ENCODE measurements at places on chromosomes 3 and 15. TPM values are rescaled to one million over a fixed set of nuclear protein-coding genes. Genes with fewer than 3 reads are reported as not detected.

GRCh38 chr3:119733812-119734211 is 31.0 kb downstream of the CFAP91 start:
- no peak overlapping the region for H3K27ac ChIP-seq
- H3K36me3 ChIP-seq, result no peaks in the 10 kb centered on the region
- H3K27me3 ChIP-seq, result no peaks in the 10 kb centered on the region
- DNase-seq, result no peak

DNA sequence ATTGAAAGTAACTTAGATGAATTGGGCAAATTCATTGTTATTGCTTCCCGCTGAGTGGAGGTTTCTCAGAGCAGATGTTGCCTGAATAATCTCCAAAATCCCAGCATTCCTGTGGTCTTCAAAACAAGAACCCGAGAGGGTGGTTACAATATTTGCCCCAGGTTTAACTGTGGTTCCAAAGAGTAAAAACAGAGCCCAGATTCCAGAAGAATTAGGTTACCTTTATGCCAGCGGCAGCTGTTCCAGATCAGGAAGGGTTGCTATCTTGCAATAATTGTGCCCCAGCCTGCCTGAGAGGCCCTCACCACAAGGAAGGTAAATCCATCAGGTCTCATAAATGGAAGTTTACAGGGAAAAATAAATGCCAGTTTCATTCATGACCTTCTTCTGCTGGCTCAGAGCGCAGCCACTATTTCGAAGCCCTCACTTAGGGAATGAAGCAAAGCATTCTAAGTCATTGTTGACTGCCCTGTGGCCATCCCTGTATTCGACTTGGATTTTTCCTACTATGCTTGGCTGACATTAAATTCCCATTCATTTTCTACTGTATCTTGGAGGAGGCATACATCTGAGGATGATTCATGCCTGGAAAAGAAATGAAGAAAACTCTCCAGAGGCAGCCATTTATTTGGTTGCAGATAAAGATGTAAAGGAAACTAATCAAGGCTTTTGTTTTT is 54.6 kb downstream of the SSUH2 start:
- H3K27me3 ChIP-seq, result no peaks in the 10 kb centered on the region
- no peaks in the 10 kb centered on the region for H3K4me1 ChIP-seq
- H3K36me3 ChIP-seq, result no peaks in the 10 kb centered on the region
- H3K4me3 ChIP-seq, result no peak overlapping the region

Gene CLDN16
- total RNA-seq, result not detected

DNA sequence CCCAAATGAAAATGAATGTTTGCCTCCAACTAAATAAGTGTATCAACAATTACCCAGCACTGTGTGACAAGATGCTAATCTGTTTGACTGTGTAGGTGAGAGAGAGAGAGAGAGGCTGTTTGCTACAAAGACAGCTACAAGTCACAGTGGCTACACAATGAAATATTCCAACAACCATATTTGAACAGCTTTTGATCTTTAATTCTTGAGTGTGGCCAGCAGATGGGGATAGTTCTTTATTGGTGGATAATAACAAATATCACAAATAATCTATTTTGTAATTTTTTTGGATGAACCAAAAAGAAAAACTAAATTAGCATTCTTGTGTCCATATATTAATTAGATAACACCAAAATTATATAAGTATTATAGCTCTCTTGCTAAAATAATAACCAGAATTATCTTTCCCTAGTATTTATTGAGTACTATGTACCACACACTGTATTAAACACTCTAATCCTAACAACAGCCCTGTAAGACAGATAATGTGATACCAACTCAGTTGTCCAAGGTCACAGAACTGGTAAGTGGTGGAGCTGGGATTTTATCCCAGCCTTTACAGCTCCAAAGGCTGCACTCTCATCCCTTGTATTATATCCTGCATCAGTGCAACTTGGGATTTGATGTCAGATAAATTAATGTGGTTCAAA is 61.9 kb upstream of the C3orf80 start:
- H3K27ac ChIP-seq, result no peak overlapping the region
- no peaks in the 10 kb centered on the region for H3K27me3 ChIP-seq
- no peaks in the 10 kb centered on the region for H3K4me1 ChIP-seq
- no peak for DNase-seq
- H3K4me3 ChIP-seq, result no peak overlapping the region

DNA sequence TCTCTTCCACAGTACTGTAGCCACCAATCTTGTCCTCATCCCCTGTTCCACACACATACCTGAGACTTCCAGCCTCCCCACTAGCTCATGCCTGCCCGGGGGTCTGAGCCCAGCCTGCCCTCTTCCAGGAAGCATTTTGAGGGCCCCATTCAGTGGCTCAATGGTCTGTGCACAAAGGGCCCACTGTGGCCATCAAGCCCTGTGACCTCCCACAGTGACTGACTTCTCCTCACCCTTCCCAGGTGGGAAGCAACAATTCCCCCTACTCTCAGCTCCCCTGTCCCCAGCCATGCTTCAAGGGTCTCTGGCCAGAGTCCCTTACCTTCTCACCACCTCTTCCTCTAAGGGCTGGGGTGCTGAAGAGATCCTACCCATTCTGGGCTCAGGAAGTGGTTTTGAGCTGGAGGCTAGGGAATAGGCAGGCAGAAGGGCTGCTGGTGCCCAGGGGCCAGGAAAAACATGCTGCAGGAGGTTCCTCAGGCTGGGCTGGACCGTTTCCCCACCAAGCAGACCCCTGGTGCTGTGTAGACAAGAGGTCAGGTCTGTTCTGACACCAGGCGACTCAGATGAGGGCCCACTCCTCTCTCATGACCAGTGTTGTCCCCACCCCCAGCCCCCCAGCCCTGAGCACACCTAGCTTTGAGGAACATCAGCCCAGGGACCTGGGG is 3.0 kb upstream of the KLF15 start:
- no peak overlapping the region for H3K4me3 ChIP-seq
- no peak for DNase-seq
- no peak overlapping the region for H3K27ac ChIP-seq
- H3K27me3 ChIP-seq, result peaks cover 11% of the 10 kb centered on the region
- no peaks in the 10 kb centered on the region for H3K36me3 ChIP-seq

- no peak overlapping the region for H3K27ac ChIP-seq
- no peaks in the 10 kb centered on the region for H3K36me3 ChIP-seq
- peaks cover 15% of the 10 kb centered on the region for H3K4me1 ChIP-seq
- peaks cover 3% of the 10 kb centered on the region for H3K27me3 ChIP-seq
- H3K4me3 ChIP-seq, result no peak overlapping the region
- no peak for DNase-seq
These were observed 265.3 kb downstream of the CD47 start for GRCh38 chr3:107825556-107825955.

GRCh38 chr3:3260870-3261269 is 81.4 kb upstream of the CRBN start:
- no peak overlapping the region for H3K4me3 ChIP-seq
- H3K4me1 ChIP-seq, result no peaks in the 10 kb centered on the region
- DNase-seq, result no peak
- H3K36me3 ChIP-seq, result no peaks in the 10 kb centered on the region
- H3K27me3 ChIP-seq, result no peaks in the 10 kb centered on the region
- no peak overlapping the region for H3K27ac ChIP-seq

- H3K4me1 ChIP-seq, result no peaks in the 10 kb centered on the region
- no peak overlapping the region for H3K4me3 ChIP-seq
These were observed 478.3 kb upstream of the PPP2R3A start for GRCh38 chr3:135487261-135487660.

Gene NPAP1
- total RNA-seq, result 0.18 TPM

DNA sequence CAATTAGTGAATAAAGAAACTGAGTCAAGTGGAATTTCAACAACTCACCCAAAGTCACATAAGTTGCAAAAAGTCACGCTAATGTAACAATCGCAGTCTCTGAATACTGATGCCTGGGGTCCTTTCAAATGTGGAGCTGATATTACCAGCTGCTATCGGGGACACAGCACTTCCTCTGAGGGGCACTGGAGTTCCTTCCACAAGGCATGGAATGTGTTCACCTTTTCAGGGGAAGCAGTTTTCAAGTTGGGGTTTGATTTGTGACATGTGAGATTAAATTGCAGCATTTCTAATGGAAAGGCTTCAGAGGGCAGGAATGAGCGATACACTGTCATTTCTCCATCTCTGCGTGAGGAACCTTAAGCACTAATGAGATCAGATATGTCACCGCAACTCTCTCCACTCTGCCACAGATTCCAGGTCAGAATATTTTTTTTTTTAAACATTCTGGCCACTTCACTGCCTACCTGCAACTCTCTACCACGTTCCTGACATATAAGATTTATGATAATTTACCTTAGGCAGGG is 807.2 kb upstream of the CFAP20DC start:
- no peak overlapping the region for H3K4me3 ChIP-seq
- peaks cover 2% of the 10 kb centered on the region for H3K27me3 ChIP-seq
- no peaks in the 10 kb centered on the region for H3K4me1 ChIP-seq
- H3K27ac ChIP-seq, result no peak overlapping the region

Gene SLMAP
- total RNA-seq, result 45.7 TPM

- no peak for DNase-seq
- peaks cover 7% of the 10 kb centered on the region for H3K36me3 ChIP-seq
These were observed 101.5 kb upstream of the CRBN start for GRCh38 chr3:3281024-3281423.

Gene SLC33A1
- 24.2 TPM for total RNA-seq

DNA sequence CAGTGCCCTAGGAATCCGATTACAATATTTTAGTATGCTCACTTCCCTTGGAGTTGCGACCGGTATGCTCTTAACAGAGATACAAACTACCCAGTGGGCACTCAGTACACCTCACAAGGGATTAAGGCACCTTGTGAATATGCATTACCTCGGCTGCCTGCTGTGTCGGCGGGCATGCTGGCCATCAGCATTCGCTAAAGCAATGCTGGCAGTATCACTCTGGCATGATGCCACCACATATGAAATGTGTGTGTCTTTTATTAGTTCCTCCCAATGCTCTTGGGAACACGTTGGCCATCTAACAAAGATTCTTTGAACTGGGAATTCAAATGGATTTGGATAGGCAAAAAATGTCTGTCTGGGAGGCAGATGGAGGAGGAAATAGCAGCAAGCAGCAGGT is 67.4 kb upstream of the FOXB1 start:
- no peaks in the 10 kb centered on the region for H3K36me3 ChIP-seq
- no peaks in the 10 kb centered on the region for H3K27me3 ChIP-seq
- no peak for DNase-seq
- H3K27ac ChIP-seq, result no peak overlapping the region
- no peaks in the 10 kb centered on the region for H3K4me1 ChIP-seq
- no peak overlapping the region for H3K4me3 ChIP-seq

DNA sequence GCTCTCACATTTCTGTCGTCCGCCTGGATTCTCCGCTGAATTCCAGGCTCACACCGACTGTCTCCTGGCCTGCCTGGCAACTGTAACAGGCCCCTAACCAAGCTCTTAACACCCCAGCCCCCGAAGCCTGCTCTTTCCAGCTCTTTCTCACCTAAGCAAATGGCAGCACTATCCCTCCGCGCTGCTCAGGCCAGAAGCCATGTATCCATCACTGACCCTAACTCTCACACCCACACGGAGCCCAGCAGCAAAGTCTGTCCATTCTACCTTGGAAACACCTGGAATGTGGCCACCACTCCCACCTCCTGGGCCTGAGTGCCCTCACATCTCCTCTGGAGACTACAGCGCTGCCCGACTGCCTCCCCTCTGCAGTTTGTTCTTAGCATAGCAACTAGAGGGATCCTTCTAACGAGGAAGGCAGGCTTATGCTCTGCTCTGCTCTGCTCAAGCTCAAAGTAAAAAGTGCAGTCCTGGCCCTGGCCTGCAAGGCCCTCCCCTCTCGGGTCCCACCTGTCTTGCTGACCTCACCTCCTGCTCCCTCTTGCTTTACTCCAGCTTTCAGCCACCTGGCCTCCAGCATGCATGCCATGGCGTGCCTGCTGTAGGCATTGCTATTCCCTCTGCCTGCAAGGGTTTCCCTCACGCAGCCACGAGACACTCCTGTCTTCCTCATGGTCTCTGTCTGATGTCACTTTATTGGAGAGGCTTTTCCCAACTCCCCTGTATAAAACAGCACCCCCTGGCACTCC is 27.2 kb downstream of the FEM1B start:
- H3K36me3 ChIP-seq, result no peaks in the 10 kb centered on the region
- no peak overlapping the region for H3K4me3 ChIP-seq
- DNase-seq, result no peak
- H3K27ac ChIP-seq, result peak overlapping the region; percentile 44
- peaks cover 12% of the 10 kb centered on the region for H3K27me3 ChIP-seq
- H3K4me1 ChIP-seq, result peaks cover 4% of the 10 kb centered on the region

Gene ITIH1
- not detected for total RNA-seq

Gene TGM5
- total RNA-seq, result not detected

Gene MYO5C
- total RNA-seq, result 22.9 TPM

Gene CHST2
- 12.9 TPM for total RNA-seq

DNA sequence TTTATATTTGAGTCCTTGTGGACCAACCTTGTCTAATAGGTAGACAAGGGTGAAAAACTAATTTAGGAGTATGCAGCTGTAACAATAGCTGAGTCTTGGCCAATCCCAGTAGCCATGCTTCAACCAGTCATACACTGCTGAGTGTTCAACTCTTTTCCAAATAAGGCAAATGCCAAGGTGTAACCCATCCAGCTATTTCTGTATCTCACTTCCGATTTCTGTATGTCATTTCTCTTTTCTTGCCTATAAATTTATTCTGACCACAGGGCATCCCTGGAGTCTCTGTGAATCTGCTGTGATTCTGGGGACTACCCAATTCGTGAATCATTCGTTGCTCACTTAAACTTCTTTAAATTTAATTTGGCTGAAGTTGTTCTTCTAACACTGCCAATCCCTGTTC is 93.2 kb downstream of the MAGI1 start:
- H3K4me1 ChIP-seq, result peaks cover 41% of the 10 kb centered on the region
- H3K27me3 ChIP-seq, result peaks cover 9% of the 10 kb centered on the region
- no peaks in the 10 kb centered on the region for H3K36me3 ChIP-seq
- H3K4me3 ChIP-seq, result no peak overlapping the region
- H3K27ac ChIP-seq, result no peak overlapping the region
- DNase-seq, result no peak

DNA sequence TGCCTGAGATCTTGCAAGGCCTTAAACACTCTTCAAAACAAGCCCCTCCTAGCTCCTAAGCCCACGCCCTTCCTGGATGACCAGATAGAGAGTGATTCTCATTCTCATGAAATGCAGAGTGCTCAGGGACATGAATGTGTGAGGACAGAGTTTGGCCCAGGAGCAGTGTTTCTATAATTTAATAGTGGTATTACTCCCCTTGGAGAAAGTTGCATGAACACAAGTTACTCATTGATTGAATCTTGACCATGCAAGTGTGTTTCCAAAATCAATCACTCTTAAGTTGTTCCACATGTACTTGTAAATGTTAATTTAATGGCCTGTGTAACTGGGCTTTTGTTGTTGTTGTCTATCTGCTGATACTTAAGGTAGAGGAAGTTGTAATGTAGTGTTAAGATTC is 181.6 kb downstream of the ADAMTSL3 start:
- H3K36me3 ChIP-seq, result no peaks in the 10 kb centered on the region
- no peaks in the 10 kb centered on the region for H3K27me3 ChIP-seq
- H3K4me3 ChIP-seq, result no peak overlapping the region
- H3K27ac ChIP-seq, result no peak overlapping the region

DNA sequence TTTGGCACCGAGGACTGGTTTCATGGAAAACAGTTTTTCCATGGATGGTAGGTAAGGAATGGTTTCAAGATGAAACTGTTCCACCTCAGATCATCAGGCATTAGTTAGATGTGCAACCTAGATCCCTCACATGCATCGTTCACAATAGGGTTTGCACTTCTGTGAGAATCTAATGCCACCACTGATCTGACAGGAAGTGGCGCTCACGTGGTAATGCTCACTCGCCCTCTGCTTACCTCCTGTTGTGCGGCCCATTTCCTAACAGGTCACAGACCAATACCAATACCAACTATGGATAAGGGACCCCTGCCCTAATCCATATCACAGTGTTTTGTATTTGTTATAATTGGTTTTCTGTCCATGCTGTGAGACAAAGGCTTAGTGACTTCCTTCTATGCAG is 58.9 kb downstream of the SLMAP start:
- H3K27ac ChIP-seq, result no peak overlapping the region
- no peaks in the 10 kb centered on the region for H3K4me1 ChIP-seq
- no peaks in the 10 kb centered on the region for H3K36me3 ChIP-seq
- H3K4me3 ChIP-seq, result no peak overlapping the region
- no peaks in the 10 kb centered on the region for H3K27me3 ChIP-seq

Gene TEX55
- not detected for total RNA-seq
